ENCODE measurements at places on chromosomes 1 and 21.

- no peak for DNase-seq
These were observed 55.7 kb upstream of the ETV3 start for GRCh38 chr1:157193702-157194391.

GRCh38 chr1:224730965-224731364, 114.8 kb downstream of the CNIH3 start:
- DNase-seq: no peak

DNA sequence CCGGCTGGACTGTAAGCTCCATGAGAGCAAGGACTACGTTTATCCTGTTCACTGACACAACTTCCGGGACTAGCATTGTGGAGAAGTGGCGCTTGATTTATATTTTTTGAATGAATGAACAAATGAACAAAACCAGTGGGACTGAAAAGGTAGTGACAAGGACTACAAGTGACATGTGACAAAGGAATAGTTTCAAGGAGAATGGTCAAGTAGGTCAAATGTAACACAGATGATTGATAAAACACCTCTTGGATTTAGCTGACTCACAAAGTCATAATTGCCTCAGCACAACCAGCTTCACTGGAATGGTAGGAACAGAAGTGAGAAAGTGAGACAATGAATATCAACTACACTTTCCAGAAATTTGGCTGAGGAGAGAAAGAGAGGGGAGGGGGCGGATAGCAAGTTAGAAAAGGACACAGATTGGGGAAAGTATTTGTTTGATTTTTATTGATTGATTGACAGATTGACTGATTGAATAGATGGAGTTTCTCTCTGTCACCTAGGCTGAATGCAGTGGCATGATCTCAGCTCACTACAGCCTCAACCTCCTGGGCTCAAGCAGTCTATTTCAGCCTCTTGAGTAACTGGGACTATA, 14.2 kb downstream of the MTF1 start:
- DNase-seq: no peak

GRCh38 chr1:113031171-113031933, 41.6 kb upstream of the LRIG2 start:
- DNase-seq: no peak

GRCh38 chr21:41361053-41361785, 608 bp upstream of the MX2 start:
- DNase-seq: no peak

DNA sequence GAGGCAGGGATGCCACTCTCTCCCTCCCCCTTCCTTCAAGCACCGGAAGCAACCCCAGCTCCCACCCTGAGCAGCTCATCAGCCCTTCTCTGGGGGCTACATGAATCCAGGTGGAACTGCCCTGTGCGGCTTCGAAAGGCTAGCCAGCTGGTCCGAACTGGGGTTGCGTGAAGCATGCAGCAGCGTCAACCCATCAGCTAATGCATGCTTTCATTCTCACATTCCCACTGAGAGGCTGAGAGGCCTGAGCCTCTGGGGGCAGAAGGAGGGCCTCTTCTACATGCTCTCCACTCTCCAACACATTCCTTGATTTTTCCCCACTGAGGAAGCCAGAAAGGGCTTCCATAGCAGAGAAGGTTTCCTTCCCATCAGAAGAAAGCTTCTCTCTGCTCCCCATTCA, 5.6 kb downstream of the RXRG start:
- no peak for DNase-seq

DNA sequence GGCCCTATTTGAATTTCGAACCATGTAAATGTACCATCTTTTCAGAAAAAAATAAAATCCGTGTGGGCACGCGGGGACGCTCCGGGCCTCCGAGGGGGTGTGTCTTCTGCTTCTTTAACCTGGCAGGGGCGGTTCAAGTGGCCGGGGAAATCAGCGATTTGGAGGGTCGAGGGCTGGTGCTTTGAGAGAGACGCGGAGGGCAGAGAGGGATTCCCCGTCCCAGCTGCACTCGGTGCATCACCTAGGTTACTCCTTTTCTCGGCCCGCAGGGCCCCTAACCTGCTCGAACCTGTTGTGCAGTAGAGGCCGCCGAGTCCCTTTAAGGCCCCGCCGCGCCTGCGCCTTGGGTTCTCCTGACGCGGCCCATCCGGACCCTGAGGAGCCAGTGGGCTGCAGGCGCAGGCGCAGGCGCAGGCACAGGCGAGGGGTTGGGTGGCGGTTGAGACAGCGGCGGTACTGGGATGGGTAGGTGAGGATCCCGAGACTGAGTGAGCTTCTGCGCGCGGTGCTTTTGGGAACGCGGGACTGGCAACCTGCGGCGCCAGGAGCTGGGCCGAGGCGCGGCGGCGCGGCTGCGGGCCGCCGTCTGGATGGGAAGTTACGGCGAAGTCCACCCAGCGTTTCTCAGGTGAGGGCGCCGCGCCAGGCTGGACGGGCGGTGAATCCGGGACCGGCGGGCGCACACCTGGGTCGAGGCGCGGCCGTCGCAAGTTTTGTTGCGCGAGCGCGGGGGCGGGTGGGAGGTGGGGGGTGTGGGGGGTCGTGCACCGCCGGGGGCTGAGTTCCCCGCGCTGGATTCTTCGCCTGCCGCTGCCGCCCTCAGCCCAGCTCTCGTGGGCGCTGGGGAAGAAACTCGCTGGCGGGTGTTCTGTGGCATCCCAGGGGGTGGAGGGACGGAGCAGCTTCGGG, at the start of gene NBPF3:
Gene NBPF3 (plus strand): TSS at position 417 of the 909 bp plus-strand sequence. CDS start 4,950 bp downstream, outside the sequence.
- DNase-seq: peak; percentile 74

GRCh38 chr1:179591592-179592580, at the start of gene TDRD5:
Gene TDRD5 (plus strand): TSS chr1:179591832. CDS start chr1:179592616, 784 bp downstream.
- no peak for DNase-seq

GRCh38 chr1:235575597-235575996, 71.3 kb upstream of the B3GALNT2 start:
- no peak for DNase-seq

DNA sequence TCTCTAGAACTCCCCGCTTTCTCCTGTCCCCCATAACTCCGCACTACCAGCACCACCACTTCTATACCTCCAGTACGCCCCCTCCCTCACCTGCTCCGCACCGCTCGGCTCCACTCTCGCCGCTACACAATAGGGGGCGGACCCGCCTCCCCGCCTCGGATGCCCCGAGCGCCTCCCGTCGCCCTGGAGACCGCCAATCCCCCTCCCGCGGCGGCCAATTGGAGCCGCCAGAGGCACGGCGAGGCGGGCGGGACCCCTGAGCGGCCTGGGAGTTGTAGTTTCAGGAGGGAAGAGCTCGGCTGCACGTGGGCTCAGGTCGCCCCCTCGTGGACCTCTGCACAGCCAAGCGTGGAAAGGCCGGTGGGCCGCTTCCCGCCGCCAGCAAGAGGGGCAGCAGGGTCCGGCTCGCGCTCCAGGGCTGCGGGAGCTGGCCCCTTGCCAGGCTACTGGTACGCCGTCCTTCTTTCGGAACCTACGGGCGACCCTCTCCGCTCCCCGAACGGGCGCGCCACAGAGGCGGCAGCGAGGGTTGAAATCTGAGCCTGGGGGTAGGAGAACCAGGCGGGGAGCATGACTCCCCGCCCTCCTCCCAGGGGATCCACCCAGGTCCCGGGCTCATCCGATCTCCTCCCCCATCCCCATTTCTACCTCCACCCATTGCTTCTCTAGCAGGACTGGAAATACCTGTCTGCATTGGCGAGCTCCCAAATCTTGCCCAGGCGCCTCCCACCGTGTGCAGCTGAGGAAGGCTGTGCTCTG, at the start of gene IGSF9:
Gene IGSF9 (minus strand): TSS at position 131 of the 759 bp plus-strand sequence. CDS start 2,159 bp downstream, outside the sequence.
- peak; percentile 76 for DNase-seq

- no peak for DNase-seq
These were observed 262.5 kb downstream of the NPHP4 start for GRCh38 chr1:5729636-5730145.

DNA sequence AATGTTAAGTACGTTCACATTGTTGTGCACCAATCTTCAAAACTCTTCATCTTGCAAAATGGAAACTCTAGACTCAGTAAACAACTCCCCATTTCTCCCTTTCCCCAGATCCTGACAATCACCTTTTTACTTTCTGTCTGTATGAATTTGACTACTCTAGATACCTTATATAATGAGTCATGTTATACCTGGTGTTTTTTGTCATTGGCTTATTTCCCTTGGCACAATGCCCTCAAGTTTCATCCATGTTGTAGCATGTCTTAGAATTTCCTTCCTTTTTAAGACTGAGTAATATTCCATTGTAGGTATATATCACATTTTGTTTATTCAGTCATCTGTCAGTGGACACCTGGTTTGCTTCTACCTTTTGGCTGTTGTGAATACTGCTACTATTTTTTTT, 399.5 kb downstream of the LMO4 start:
- DNase-seq: no peak
